Naive thymus-derived CD4-positive, alpha-beta T cell (primary cell): ENCODE measurements at places on chromosomes 4 and X. TPM values are rescaled to one million over a fixed set of nuclear protein-coding genes. Genes with fewer than 3 reads are reported as not detected.

DNA sequence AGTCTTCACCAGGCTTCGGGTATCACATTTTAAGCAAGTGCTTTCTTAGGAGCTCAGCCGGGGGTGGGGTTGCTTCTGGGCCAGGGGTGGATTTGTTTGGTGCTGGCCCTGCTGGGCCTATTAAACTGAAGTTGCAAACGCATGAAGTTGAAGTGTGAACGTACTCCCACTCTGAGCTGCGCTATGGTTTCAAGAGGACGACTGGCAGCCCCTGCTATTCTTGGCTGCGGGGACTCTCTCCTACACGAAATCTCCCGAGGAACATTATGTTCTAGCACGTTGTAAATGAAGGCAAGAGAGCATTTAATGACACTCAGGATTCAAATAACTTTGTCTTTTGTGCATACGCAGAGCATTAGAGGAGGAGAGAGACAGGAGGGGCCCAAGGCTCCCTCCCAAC lies 401.3 kb upstream of the BOD1L1 start:
- no peak for DNase-seq

DNA sequence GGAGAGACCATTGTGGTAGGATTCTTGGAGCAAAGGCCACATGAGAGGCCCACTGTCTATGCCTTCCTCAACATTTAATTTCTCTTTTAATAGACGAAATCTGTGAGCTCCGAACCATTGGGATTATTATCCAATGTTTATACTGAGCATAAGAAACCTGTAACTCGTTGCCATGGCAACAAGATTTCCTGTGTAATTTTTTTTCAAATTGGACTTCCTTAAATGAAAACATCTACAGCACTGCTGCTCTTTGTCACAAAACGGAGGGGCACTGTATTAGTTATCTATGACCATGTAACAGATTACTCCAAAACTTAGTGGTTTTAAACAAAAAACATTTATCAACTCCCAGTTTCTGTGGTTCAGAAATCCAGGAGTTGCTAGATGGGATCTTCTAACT lies 38.7 kb downstream of the PPP1R2C start:
- DNase-seq, result no peak

GRCh38 chrX:150200361-150200760 lies 162.8 kb upstream of the MAMLD1 start:
- no peak for DNase-seq

DNA sequence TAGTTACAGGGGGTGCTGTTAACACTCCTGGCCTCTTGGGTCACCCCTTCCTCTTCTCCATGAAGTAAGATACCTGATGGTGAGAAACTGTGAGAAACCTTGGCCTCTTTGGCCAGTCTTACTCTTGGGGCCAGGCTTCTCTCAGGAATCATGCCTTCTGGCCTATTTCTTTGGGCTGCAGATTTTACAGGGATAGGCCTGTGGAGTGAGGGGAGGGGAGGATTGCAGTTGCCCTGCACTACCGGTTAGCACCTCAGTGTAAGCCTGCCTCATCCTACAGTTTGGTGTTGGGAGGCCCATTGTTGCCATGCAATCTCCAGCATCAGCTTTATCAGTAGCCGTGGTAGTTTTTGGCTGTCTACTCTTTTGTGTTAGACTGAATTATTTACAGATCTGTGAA lies 7.6 kb upstream of the PGRMC2 start:
- DNase-seq, result no peak

- no peak for DNase-seq
Measured at GRCh38 chr4:62543002-62543401, 1342.9 kb downstream of the ADGRL3 start.

GRCh38 chr4:159390648-159391047 lies 287.8 kb downstream of the RAPGEF2 start:
- no peak for DNase-seq

TMEM271 gene
- not detected for total RNA-seq

GRCh38 chr4:171621646-171622045 lies 191.6 kb upstream of the GALNTL6 start:
- DNase-seq, result no peak

DNA sequence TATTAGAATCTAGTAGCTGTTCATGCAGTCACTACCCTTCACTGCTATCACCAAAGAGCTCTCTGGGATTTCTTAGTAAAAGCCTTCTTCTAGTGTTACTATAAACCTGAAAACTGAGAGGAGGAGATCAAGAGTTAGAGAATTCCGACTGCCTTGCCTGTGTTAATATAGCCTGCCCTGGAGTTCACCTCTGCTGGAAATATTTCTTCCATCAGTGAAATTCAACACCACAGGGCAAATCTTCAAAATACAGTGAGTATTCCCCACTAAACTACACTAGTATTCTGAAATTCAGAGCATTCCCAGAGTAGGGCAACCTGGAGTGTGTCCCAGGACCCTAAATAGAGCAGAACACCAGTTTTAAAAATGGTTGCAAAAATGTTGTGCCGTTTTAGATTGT lies 301.1 kb downstream of the ARHGAP24 start:
- DNase-seq, result no peak

GRCh38 chrX:1885116-1885515 lies 270.3 kb downstream of the ASMT start:
- no peak for DNase-seq

DNA sequence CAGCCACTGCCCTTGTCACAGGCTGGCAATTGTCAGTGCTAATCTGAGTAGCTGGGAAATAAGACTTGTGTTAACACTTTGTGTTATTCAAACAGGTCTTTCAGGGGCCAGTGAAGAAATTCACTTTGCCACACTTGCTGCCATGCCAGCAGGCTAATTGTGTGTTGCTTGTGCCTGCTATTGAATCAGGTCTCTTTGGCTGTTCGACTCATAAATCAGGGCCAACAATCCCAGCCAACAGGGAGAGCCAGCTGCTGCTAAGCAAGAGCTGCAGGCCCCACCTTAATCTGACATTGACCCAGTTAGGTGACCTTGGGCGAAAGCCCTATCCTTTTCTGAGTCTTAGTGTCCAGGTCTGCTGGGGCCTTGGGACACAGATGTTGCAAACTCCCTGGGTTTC lies 28.1 kb upstream of the MAMLD1 start:
- no peak for DNase-seq

DNA sequence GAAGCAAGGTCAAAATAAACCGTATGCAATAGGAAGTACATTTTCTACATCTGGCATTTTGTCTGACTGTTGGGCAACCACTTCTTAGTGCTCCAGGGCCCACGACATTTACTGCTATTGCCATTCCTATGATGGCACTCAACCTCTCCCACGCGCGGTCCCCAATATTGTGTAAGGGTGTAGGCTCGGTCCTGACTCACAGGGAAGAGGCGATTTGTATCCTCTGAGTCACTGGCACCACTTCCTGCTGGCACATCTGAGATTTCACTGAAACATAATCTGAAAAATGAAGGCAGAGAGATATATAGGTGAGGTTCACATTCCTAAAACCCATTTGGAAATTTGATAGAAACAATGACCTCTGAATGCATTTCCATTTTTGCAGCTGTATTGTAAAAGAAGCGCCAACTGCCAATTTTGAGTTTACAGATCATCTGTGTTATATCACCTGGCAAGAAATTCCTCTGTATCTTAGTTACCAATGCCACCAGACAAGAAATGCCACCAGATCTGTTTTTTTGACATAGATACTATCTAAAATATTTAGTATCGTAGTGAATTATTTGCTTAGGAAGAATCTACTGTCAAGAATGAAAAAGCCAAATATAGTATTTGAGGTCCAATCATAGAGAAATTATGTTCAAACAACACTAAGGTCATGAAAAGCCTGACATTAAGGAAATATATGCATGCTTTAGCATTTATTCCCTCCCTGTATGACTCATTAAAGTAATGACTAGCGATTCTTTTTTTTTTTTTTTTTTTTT lies 9.8 kb downstream of the EREG start:
- DNase-seq, result no peak

DYNLT3 gene
- 37.8 TPM for total RNA-seq

DNA sequence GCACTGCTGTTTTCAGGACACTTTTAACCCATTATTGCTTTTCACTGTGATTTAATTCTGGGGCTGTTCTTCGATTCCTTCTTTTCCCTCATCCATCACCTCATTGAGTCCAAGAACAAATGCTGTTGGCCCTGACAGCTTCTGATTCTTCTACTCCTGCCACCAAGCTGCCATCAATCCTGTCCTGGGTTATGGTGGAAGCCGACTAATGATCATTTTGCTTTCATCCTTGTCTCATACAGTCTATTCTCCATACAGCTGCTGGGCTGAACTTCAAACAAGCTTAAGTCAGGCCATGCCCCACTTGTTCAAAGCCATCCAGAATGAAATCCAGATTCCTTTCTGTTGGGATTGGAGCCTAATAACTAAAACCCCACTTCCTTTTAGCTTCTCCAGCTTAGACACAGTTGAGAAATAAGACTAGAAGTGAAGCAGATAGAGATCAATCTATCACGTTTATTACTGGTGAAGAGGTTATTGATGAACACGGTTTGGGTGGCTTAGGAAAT lies 161.9 kb downstream of the STK32B start:
- no peak for DNase-seq

DNA sequence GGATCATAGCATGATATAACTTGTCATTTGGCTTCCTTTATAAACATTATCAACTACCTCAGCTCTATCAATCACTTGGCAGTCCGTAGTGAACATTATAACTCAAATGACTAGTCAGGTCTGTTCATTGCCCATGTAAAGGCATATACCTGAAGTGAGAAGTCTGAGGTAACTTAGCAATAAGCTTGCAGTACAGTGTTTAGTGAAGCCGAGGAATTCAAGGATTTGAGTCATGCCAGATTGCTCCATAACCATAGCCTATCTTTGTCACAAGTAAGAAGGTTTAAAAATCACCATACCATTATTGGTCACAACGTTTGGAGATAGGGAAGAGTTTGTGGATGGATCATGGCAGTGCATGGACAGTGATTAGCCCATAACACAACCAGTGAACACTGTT lies 41.6 kb downstream of the AR start:
- no peak for DNase-seq

RPS3A gene
- 1,723 and 1,781 TPM in 2 replicates for total RNA-seq

GRCh38 chr4:19650903-19651864 lies 600.5 kb upstream of the SLIT2 start:
- no peak for DNase-seq

- DNase-seq, result no peak
Measured at GRCh38 chrX:133151336-133151735, 54.4 kb upstream of the USP26 start.

GRCh38 chr4:34372815-34373214 lies 1871.5 kb downstream of the ARAP2 start:
- DNase-seq, result no peak

DNA sequence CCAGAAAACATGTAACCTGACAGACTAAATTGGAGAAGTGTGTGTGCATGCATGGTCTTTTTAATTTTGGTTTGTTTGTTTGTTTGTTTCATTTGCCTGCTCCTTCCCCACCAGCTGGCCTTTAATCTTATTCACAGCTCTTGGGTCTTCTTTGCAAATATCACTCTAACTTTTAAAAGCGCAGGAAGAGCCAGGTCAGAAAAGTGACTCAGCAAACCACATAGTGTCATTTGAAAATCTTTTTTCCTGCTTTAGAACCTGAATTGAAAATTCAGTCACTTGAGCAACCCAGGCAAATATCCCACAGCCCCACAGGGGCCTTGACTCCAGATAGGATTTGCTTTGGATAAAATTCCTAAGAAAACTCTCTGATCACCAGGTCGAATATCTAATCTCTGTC lies 4.6 kb downstream of the TMEM255A start:
- DNase-seq, result no peak

RHOH gene
- 370 TPM for total RNA-seq

DNA sequence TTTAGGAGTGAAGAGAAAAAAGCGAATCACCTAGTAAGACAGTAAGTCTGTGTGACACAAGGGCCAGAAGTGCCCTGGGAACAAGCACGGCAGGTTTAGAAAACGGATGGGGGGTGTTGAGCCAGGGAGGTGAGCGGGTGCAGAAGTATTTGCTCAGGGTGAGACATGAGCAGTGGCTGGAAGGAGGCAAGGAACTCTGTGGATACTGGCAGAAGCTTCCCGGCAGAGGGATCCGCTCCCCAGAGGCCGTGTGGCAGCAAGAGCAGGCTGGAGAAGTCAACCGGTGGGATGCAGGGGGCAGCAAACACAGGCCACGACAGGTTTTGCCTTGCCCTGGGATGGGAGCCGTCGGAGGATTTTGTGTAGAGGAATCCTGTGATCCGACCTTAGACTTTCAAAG lies 2.3 kb upstream of the UVSSA start:
- DNase-seq, result no peak

DNA sequence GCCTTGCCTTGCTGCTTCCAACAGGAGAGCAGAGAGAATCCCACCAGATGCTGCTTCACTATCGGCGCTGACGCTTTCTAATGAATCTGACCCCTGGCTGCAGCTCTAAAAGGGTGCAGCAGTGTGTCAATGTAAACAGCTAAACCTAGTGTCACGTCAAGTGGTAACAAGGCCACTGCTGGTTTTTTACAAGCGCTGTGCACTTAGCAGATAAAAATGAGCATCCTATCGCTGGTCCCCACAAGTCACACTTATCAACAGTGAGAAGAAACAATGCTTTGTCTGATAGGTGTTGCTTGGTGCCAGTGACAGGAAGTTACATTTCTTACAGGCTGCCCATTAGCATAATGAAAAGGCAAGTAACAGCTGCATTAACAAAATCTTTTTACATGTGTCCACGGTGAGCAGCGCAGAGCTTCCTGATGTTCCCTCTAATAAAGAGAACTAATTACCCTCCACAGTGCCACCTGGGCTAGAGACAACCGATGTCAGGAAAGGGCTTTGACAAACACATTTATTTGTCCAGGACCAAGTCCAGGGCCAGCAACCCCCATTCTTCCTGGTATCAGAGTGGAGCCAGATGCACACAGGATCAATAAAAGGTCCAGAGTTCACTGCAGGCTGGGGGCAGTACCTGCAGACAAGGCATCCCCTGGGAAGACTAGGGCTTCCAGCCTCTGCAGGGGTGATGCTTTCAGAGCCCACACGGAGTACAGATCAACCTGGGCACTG lies 176.0 kb downstream of the MGST2 start:
- DNase-seq, result no peak

IBSP gene
- not detected in 2 replicates for total RNA-seq

GRCh38 chr4:141543176-141543575 lies 93.2 kb upstream of the IL15 start:
- no peak for DNase-seq

DNA sequence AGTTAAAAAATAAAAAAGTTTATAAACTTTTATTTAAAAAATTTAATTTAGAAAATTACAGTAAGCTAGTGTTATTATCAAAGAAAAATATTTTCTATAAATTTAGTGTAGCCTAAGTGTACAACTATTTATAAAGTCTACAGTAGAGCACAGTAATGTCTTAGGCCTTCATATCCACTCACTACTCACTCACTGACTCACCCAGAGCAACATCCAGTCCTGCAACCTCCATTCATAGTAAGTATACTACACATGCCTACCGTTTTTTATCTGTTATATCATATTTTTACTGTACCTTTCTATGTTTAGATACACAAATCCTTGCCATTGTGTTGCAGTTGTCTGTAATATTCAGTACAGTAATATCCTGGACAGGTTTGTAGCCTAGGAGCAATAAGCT lies 129.0 kb upstream of the FAM47B start:
- no peak for DNase-seq

DNA sequence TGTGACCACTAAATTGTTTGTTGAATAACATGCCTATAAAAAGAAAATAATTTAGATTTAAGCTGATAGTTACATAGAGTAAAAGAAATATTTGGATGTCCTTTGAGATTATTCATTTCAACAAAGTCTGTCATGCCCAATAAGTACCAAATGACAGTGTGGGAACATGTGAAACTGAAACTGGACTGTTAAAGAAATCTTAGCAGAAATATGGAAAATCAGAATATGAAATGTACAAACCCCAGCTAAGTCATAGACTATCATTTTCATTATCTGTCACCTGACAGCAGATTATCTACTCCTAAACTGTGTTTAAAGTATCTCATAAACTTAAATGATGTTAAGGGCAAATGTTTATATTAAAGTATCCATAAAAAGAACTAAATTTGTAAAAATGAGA lies 437.8 kb upstream of the FAM241A start:
- no peak for DNase-seq
